Activated CD4-positive, alpha-beta T cell treated with anti-CD3 and anti-CD28 coated beads for 48 hours (primary cell): ENCODE measurements at places on chromosomes 1 and 21.
A peak's percentile ranks its signal among the peaks of the same experiment; 100 is the strongest.

- DNase-seq: no peak
These were observed 11.2 kb downstream of the PUM1 start for GRCh38 chr1:31054349-31054748.

DNA sequence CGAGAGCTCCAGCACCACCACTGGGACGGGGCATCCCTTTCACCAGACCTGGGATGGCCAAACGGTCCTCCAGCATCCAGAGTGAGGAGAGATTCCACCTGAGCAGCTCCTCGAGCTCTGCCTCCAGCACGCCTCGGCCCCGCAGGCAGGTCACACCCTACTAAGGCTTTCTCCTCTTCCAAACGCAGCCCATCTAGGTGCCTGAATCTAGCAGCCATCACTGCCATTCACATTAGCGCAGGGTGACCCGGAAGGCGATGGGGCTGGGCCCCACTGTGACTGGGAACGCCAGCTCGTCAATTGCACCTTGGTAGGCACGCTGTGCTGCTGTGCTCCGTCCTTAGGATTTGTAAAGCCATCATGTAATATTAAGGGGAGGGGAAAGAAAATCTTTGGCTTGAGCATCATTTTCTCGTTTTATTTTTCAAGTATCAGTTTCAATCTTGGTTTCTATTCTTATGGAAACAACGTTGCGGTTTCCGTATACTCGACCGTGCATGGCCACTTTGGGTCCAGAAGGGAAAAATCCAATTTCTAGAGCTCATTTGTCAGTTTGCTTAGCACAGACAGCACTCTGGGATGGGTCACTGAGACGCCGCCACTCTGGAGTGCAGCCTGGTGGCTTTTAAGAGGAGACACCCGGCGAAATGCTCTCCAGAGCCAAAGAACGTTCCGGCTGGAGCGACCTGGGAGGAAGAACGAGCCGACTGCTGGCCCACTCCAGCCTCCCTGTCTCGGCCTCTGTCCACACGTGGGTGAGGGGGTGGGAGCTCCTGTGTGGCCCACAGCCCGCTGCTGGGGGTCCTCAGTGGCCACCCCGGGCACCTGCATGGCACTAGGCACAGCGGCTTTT lies 173.6 kb downstream of the PRDM16 start:
- DNase-seq: no peak

GRCh38 chr21:44539046-44539445 lies 949 bp downstream of the KRTAP10-1 start:
- DNase-seq: no peak

DNA sequence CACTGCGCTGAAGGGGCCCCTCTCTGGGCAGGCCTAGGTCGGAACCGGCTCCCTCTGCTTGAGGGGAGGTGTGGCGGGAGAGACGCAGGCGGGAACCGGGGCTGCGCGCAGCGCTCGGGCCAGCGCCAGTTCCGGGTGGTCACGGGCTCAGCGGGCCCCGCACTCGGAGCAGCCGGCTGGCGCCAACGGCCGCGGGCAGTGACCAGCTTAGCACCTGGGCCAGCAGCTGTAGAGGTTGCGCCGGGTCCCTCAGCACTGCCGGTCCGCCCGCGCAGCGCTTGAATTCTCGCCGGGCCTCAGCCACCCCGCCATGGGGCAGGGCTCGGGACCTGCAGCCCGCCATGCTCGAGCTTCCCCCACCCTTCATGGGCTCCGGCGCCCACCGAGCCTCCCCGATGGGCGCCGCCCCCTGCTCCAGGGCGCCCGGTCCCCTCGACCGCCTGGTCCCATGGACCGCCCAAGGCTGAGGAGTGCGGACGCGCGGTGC lies 254.6 kb downstream of the COL11A1 start:
- DNase-seq: no peak

DNA sequence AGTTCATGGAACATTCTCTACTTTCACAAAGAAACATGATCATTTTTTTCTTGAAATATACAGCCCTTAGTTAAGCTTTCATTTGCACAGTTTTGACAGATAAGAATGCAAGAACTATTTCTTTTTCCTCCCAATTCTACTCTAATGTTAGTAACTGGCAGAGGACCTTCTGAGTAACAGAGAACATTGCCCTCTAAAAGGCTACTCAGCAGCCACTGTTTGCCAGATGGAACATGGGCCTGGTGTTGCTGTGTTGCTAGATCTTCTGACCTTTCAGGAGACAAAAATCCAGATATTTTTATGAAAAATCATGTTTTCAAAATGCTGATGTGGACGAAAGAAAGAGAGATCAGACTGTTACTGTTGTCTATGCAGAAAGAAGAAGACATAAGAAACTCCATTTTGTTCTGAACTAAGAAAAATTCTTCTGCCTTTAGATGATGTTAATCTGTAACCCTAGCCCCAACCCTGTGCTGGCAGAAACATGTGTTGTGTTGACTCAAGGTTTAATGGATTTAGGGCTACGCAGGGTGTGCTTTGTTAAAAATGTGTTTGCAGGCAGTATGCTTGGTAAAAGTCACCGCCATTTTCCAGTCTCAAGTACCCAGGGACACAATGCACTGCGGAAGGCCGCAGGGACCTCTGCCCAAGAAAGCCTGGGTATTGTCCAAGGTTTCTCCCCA lies 2.9 kb upstream of the PRDX6 start:
- no peak for DNase-seq

GRCh38 chr1:208499026-208499425 lies 254.8 kb upstream of the PLXNA2 start:
- DNase-seq: no peak

DNA sequence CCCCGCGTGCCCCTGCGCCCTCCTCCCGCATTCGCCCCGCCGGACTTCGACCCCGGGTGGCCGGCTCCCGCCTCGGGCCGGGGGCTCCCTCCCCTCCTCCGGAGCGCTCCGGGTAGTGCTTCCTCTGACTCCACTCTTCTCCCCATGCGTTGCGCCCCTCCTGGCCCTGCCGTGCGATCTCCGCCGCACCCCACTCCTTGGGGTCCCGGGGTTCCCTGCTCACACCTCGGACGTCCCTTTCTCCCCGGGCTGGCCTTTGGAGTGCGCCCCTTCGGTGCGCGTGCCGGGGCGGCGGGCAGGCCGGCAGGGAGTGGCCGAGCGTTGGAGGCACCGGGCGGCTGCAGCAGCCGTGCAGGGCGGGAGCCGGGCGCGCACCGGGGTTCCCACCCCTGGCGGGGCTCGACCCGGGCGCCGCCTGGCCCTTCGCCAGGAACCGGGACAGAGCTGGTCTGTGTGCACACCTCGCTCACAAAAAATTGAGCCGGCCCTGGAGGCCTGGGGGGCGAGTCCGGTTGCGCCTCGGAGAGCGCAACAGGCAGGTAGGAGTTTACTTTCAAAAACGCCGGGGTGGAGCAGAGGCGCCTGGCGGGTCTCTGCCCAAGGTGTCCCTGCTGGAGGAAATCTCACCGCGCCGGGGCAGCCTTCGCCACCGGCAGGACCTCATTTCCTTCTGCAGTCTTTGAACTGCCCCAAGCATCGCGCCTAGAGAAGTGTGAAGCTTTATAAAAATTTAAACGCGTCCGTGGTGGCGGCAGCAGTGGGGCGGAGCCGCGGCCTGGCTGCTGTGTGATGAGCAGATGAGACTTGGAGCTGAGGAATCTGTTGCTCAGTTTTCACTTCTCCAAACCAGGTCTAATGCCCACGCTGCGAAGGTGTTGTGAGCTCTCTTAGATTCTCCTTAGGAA lies 650 bp downstream of the VANGL1 start:
- peak; percentile 38 for DNase-seq

- DNase-seq: no peak
These were observed 85.6 kb upstream of the BRINP3 start for GRCh38 chr1:190563230-190563629.

DNA sequence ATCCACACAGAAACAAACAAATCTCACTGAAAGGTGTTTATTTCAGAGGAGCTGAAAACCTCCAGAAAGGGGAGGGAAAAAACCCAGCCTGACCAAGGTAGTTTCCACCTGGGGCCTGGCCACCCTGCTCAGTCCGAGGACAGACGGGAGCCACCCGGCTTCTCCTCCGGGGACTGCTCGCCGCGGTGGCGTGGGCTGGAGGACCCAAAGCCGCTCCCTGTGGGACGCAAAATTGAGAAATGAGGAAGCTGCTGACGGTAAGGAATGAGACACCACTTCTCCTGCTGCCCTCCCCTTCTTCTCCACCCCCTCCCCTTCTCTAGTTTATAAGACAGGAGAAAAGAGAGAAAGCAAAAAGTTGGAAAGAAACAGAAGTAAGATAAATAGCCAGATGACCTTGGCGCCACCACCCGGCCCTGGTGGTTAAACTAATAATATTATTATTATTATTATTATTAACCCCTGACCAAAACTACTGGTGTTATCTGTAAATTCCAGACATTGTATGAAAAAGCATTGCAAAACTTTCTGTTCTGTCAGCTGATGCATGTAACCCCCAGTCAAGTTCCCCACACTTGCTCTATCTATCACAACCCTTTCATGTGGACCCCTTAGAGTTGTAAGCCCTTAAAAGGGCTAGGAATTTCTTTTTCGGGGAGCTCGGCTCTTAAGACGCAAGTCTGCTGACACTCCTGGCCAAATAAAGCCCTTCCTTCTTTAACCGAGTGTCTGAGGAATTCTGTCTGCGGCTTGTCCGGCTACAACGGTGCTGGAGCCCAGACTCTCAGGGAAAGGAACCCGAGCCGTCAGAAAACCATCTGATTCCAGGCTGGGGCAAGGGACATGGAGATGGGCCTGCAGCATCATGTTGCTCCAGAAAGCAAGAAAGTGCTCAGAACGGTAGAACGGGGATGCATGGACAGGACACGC lies 12.5 kb downstream of the ITGB2 start:
- no peak for DNase-seq

- DNase-seq: peak; percentile 9
These were observed 6.9 kb downstream of the PLA2G2D start for GRCh38 chr1:20112279-20113000.

- DNase-seq: peak; percentile 45
These were observed at the start of gene SLC37A1 for GRCh38 chr21:42513151-42513984. Gene SLC37A1 (plus strand): TSS chr21:42513852. CDS start chr21:42518455, 4,603 bp downstream.

GRCh38 chr1:48329486-48329885 lies 107.0 kb downstream of the SLC5A9 start:
- no peak for DNase-seq

- DNase-seq: no peak
These were observed 216.4 kb upstream of the KIAA0040 start for GRCh38 chr1:175408986-175409385.

DNA sequence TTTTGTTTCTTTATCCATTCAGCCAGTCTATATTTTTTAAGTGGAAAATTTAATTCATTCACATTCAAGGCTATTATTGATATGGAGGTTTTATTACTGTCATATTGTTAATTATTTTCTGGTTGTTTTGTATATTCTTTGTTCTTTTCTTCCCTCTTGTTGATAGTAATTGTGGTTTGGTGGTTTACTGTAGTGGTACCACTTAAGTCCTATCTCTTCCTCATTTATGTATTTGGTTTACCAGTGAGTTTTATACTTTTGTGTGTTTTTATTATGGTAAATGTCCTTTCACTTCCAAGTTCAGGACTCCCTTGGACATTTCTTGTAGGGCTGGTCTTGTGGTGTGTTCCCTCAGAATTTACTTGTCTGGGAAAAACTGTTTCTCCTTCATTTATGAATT lies 28.1 kb upstream of the PM20D1 start:
- DNase-seq: no peak

- no peak for DNase-seq
These were observed 140.8 kb upstream of the FGGY start for GRCh38 chr1:59156051-59156450.

DNA sequence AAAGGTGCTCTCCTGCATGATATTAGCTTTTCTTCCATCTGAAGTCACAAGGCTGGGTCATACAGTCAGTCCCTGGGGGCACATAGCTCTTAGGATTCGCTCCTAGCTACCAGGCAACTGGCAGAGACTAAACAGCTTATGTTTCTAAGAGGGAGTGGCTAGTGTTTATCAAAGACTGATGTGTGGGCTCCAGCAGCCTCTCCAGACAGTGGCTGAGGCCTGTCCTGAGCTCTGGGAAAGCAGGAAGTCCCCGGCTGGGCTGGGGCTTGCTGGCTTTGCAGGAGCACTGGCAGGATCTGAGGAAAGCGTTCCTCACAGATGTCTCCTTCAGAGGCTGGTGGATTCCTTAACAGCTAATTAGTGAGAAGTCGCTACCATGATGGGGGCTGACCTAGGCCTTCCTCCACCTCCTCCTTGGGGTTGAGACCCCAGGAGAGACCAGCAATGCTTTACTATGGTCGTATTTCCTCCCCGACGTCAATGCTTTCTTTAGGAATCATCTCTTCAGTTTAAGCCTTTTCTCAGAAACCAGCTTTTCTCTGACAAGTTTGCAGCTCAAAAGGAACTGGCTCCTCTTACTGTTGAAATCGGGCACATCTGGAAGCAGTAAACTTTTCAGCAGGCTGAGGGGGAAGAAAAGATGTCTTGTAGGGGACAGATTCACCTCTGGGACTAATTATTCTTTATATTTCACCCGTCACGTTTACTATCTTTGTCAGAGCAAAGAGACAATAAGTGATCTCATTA lies 33.5 kb upstream of the HHAT start:
- no peak for DNase-seq

GRCh38 chr1:42692461-42692860 lies 10.2 kb downstream of the YBX1 start:
- DNase-seq: no peak

DNA sequence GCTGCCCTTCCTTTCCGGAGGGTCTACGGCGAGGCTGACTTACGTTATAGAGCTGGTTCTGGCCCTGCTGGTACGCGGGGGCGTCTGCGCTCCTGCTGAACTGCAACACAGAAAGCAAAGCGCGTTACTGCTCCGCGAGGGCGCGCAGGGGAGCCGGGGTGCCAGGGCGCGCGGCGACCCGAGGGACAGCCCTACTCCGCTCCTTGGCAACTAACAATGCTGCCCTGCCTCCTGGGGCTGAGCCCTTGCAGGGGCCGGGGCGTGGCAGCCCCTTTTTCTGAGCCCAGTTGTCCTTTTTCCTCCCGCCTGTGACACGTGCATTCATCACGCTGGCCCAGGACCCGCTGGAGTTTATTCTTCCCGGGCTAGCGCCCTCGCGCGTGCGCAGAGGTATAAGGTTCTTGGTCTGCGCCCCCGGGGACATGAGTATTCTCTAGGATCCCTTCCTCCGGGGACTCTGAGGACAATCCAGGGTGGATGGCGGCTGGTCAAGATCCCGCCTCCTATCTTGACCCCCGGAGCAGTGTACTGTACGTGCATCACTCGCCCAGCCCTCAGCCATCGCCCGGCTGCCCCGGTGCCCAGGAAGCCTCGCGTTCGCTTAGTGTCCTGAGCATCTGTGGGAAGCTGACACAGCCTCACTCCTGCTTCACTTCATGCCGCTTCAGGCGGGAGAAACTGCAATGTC lies 78.9 kb downstream of the CD247 start:
- DNase-seq: peak; percentile 54

DNA sequence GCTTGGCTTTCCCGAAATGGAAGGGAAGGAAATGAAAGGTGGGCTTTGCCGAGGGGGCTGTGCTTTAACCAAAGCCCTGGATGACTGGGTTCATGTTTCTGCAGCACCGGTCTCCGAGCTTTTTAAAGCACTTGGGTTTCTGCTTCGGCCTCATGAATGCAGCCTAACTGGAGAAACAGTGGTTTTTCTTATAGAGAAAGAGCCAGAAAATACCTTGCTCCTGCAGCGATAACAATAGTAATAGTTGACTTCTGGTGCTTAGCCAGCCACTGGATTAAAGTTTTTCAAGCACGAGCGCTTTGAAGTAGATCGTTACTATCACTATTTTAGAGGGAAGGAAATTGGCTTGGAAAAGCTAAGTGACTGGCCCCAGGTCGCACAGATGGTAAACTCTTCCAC lies 500 bp upstream of the DOCK7 start:
- no peak for DNase-seq
